ENCODE measurements at places on chromosomes 6 and 20. TPM values are rescaled to one million over a fixed set of nuclear protein-coding genes. Genes with fewer than 3 reads are reported as not detected.

The ERVFRD-1 gene
- total RNA-seq = 0.22 TPM

The COX4I2 gene
- not detected for total RNA-seq

The GJA1 gene
- 957 TPM for total RNA-seq

The RNF5 gene
- total RNA-seq = 35.6 TPM

The NNAT gene
- 0.43 TPM for total RNA-seq

The RSPH4A gene
- total RNA-seq = 0.43 TPM

The SGK2 gene
- 0.22 TPM for total RNA-seq

The ZNF165 gene
- 0.22 TPM for total RNA-seq

The ASIP gene
- total RNA-seq = not detected

The IRF4 gene
- not detected for total RNA-seq

The BNIP5 gene
- not detected for total RNA-seq

The TBC1D32 gene
- 19.6 TPM for total RNA-seq

The HLA-DRB1 gene
- 0.14 TPM for total RNA-seq

The FRS3 gene
- total RNA-seq = 1.7 TPM

The ULBP3 gene
- 7.0 TPM for total RNA-seq

The PHACTR1 gene
- 3.9 TPM for total RNA-seq

The VWA7 gene
- 0.14 TPM for total RNA-seq

The MLIP gene
- total RNA-seq = 0.44 TPM

The OPRM1 gene
- not detected for total RNA-seq

The MAPK13 gene
- 21.9 TPM for total RNA-seq

The IL17A gene
- not detected for total RNA-seq

The GPR6 gene
- not detected for total RNA-seq

The CGA gene
- total RNA-seq = not detected

The KCNK16 gene
- not detected for total RNA-seq

The ZNF311 gene
- total RNA-seq = 0.43 TPM

The WFDC12 gene
- not detected for total RNA-seq

The PSMB9 gene
- total RNA-seq = 12.9 TPM

Measured in placental pericyte (primary cell).